ENCODE measurements at places on chromosomes 12 and 14.

DNA sequence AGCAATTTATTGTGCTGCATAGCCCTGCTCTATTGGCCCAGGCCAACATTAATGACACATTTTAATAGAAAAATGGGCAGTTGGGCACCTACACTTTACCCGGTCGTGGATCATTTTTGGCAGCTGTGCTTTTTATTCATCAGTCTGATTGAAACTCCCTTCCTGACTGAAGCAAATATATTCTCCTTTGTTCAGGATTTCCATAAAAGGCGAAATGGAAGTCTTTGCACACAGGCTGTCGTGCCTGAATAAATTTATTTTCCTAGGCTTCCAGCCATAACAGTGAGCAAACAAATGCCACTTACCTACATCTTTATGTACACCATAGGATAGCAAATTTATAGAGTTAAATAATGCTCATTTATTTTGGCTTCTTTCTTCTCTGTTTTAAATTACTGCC, 480.7 kb upstream of the DCN start:
- DNase-seq, result no peak

DNA sequence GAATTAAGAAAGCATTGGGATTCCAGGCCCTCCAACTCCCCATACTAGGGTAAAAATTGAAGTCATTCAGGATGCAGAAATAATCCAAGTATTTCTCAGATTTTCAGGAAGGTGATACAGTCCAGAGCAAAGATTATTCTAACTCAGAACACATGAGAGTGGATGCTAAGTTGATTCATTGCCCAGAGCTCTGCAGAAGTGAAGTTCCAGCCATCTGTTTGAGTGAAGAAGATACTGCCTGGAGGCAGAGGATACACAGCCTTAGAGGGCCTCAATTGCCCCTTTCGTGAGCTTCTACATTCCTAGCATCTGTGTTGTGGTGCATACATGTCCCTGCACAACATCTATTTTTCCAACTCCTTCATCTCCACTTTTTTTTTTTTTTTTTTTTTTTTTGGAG, 36.9 kb upstream of the SMUG1 start:
- DNase-seq, result no peak

GRCh38 chr12:55927588-55928502, at the start of gene PYM1:
PYM1 (minus strand) TSS chr12:55927894; CDS start chr12:55927761, 133 bp downstream.
- DNase-seq, result peak; percentile 30

- DNase-seq, result no peak
Measured at GRCh38 chr12:117119592-117120198, 20.5 kb upstream of the TESC start.

GRCh38 chr14:93010522-93011140, 87.7 kb downstream of the CHGA start:
- DNase-seq, result no peak

DNA sequence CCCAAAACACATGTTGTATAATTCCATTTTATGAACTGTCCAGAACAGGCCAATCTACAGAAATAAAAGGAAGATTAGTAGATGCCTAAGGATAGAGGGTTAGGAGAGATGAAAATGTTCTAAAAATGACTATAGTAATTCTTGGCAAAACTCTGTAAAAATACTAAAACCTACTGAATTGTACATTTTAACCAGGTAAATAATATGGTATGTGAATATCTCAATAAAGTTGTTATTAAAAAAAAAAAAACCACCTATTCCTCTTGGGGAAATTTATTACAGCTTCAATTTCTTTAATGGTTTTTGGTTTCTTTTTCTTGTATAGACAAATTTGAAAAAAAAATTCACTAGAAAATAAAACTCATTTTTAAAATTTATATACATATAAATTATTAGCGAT, 33.2 kb downstream of the YAF2 start:
- no peak for DNase-seq

- no peak for DNase-seq
Measured at GRCh38 chr12:29702972-29703371, 80.8 kb downstream of the TMTC1 start.

GRCh38 chr12:91690531-91690930, 455.1 kb downstream of the BTG1 start:
- DNase-seq, result no peak

- DNase-seq, result no peak
Measured at GRCh38 chr12:131682510-131682895, 28.4 kb upstream of the SFSWAP start.

DNA sequence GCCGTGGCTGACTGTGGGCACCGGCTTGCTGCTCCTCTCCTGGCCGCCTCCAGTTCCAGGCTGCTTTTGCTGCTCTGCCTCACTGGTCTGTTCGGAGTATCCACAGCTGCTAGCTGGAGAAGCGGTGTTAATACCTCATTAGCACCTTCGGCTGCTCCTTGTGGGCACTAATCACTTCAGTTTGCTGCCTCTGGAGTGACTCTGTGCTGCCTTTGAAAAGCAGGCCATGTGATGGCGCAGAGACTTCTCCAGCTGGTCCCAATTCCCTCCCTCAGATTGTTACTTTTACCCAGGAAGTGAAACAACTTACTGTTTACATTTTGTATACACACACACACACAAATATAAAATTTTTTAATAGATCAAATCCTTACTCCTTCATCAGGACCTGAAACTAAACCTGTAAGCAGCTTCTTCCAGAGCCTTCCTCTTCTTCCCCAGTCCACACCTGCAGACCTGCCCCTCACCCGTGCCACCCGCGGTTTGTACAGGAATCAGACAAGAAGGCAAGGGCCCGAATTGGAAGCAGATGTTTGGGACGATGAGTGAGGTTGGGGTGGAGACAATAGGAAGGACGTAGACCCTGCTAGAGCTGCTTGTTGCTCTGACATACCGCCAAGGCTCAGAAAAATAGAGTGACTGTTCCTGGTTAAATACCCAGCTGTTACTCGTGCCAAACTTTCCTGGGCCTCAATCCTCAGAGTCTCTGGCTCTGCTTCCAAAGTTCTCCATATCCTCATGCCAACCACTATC, 41.5 kb upstream of the LTBP2 start:
- no peak for DNase-seq

- DNase-seq, result no peak
Measured at GRCh38 chr14:90781876-90782275, 34.4 kb downstream of the TTC7B start.

GRCh38 chr14:103391048-103391447, 5.8 kb downstream of the MARK3 start:
- no peak for DNase-seq

Data from GOT3 (cell line).